ENCODE measurements at places on chromosomes 2 and 18.

DNA sequence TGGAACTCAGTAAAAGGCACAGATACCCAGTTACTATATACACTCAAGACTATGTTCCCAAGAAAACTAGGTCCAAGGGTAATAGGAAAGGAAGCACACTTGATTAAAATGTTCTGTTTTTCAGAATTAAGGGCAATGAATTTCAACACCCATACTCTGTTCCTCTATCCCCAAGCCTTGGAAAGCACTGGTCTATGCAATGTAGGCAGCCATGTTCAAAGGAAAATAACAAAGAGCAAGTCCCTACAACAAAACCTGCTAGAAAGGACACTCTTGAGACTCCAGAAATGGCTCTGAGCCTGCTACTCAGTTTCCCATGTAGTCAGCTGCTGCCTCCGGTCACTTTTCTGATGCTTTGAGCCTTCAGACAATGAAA lies 6.8 kb downstream of the CYB5A start:
- no peak for DNase-seq

DNA sequence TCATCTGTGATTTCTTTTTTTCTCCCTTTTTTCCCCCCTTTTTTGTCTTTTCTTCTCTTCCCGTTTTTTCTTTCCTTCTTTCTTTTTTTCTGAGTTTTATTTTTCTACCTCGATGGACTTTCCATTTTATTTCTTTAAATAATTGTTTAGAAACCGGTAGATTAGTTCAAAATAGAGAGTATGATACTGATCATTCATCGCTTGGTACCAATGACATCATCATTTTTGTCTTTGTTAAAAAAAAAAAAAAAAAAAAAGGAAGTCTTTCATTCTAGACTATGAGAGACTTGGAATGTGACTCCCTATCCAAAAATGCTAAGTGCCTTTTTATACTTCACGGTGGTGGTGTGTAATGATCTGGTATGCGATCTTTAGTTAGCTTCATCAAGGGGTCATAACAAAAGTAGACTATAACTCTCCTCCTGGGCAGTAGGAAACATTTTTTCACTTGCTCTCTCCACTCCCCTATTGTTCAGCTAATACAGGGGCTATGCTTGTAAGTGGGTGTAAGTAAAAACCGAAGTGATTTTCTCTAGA lies 1517.5 kb upstream of the ZEB2 start:
- no peak for DNase-seq

DNA sequence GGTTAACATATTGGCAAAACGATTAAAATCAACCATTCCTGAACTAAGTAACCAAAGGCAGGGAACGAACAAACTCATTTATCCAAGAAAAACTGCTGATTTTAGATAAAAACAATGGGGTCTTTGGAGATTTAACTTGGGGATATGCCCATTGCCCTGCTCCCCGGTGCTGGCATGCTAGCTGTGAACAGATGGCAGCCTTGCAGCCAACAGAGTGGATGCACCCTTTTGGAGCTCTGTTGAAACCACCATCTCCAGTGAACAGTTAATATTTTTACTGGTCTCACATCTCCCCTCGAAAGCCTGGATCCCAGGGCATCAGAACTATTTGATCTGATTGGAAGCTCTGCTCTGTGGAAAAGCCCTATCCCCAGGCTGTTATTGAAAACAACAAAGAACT lies 303.1 kb downstream of the TGIF1 start:
- peak; percentile 77 for DNase-seq

GRCh38 chr2:82790206-82791021 lies 1668.7 kb downstream of the SUCLG1 start:
- DNase-seq, result no peak

DNA sequence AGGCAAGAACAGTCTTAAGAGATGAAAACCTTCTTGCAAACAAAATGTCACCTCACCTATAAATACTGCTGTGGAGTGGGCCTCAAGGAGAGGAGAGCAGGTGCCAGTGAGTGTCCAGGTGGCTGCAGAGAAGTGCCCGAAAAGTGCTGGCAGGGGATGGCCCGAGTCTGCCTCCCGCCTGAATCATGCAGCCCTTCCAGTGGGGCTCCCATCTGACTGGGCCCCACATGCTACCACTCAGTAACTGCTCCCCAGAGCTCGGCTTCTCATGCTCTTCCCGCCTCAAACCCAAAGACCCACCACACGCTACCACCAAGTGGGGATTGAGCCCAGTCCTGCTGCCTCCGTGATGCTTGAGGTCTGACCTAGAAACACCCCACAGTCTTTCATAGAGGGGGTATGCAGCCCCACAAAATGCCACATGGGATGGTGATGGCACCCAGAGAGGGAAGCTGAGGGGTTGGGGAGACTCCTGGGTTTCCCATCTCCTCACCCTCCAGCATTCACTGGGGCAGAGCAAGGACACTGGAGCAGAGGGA lies 7.4 kb downstream of the HS6ST1 start:
- DNase-seq, result no peak

DNA sequence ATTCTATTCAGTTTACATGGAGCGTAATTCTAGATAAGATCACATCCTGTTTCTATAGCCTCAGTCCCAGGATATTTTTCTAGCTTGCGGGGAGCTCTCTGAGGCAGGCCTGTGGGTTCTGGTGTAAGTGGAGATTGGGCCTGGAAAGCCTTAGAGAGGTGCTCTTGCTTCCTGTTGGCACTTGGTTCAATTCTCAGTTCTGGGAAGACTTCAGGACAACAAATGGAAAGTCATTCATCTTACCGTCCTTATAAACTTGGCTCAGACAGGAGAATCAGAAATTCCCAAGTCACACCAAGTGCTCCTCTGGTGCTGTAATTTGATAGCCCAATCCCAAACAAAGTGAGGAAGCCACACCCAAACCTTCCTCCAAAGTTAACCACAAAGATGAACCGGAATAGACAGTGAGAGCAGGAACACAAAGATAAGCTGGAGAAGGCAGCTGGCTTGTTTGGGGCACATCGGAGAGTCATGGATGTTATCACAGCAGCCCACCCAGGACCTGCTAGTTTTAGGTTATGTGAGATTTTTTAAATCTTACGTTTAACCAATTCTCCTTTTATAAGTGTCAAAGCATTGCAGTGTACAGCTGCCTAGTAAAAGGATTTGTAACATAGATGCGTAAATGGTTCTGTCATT lies 144.3 kb upstream of the MAP3K20 start:
- DNase-seq, result peak; percentile 12

GRCh38 chr18:31402026-31402373 lies 25.4 kb downstream of the DSG4 start:
- no peak for DNase-seq

GRCh38 chr18:68441241-68441640 lies 273.7 kb downstream of the TMX3 start:
- DNase-seq, result no peak

DNA sequence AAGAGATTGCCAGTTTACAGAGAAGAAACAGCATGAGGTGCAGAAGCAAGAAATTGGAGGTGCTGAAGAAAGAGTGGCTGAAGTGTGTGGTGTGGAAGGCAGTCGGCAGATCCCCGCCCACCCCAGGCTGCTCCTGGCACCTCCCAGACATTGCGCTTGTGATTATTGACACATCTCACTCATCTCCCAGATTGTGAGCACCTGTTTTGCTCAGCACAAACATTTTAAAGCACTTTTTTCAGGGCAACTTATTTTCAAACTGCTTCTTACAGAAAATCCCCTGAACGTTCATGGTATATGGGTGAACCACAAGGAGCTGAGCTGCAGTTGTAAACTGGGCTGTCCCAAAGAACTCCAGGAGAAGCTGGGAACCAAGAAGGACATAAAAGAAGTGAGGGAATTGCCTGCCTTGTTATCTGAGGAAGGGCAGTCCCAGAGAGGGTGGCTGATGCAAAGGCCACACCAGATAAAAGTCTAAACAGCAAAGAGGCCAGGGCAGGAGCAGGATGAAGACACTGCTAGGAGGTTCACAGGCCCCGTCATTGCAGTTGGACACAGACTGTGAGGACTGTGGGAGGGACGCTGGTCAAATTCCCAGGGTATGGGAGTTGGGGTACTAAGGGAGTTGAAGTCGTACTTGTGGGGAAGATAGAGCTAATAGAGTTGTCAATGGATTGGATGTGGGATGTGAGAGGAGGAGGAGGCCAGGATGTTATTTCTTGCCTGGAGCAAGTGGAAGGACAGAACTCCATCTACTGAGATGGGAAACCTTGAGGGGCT lies 65.1 kb downstream of the INPP4A start:
- DNase-seq, result no peak

DNA sequence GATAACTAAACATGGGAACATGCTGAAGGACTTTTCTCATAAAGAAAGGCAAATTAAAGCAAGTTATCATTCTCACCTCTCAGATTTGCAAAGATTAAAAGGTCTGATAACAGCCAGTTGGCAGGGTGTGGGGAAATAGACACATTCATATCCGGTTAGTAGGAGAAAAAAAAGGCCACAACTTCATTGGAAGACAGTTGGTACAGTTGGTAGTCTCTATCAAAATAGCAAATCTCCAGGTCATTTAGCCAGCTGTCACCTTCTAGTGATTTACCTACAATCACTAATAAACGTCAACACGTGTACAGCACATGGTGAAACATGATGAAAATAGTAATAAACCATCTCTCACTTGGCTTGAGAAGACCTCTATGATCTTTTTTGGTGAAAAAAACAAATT lies 16.6 kb downstream of the INPP5D start:
- no peak for DNase-seq

GRCh38 chr2:133418671-133419070 lies 149.6 kb downstream of the NCKAP5 start:
- no peak for DNase-seq

- DNase-seq, result no peak
Measured at GRCh38 chr2:181698223-181698622, 17.9 kb upstream of the NEUROD1 start.

DNA sequence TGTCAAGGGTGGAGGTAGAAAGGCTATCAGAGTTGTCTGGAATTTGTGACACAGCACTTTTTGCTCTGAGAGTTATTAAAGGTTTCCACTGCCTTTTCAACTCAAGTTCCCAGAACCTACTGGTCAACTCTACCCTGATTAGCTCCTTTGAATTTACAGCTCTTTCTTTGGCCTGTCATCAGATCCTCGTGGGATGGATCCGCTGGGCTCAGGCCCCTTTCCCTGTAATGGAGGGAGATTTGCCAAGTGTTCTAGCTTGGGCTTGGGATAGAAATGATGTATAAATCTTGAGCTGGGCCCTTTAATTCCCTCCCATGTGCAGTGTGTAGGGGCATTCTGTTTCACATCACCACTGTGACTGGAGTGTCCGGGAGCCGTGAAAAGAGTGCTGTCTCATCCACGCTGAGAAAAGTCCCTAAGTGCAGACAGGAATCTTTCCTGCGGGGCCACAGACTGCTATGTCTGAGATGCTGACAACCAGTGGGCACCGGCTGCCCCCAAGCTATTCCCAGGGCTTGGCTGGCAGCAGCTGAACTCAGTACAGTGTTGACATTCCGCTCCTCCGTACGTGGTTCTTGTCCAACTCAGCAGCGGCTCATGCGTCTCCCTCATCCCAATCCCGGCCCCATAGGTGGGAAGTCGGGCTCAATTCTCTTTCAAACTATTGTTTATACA lies 46.9 kb upstream of the ARHGAP28 start:
- no peak for DNase-seq

- no peak for DNase-seq
Measured at GRCh38 chr2:133235968-133236367, 332.3 kb downstream of the NCKAP5 start.

DNA sequence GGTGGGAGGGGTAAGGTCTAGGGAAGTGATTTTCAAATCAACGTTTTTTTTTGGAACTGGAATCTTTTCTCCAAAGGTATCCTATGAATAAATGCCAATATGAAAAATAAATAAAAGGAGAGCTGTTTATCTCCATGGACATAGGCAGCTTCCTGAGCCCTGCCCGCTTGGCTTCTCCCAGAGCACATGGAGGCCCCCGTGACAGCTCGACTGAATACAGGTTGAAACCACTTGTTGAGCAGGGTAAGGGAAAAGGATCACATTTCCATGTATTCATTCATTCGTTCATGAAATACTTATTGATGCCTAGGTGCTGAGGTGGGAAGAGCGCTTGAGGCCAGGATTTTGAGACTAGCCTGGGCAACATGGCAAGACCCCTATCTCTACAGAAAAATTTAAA lies 64.8 kb downstream of the MARCHF4 start:
- DNase-seq, result no peak

- DNase-seq, result no peak
Measured at GRCh38 chr2:3193443-3194330, 183.9 kb downstream of the EIPR1 start.

DNA sequence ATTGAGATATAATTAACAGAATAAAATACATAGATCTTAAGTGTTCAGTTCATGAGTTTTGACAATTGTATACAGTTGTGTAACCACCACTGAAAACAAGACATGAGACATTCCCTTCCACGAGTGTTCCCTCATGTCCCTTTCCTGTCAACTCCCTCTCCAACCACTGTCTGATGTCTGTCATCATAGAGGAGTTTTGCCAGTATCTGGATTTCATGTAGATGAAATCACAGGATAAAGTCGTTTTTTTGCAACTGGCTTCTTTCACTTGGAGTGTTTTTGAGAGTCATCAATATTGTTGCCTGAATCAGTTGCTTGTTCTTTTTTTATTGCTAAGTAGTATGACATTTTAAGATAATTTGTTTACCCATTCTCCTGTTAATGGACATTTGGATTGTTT lies 52.7 kb downstream of the RBMS1 start:
- DNase-seq, result no peak

GRCh38 chr18:8706791-8707555 lies 1.6 kb downstream of the MTCL1 start:
- DNase-seq, result peak; percentile 59

GRCh38 chr2:45728458-45728942 lies 77.0 kb downstream of the PRKCE start:
- DNase-seq, result no peak

- no peak for DNase-seq
Measured at GRCh38 chr2:38512211-38512610, 90.5 kb downstream of the HNRNPLL start.

GRCh38 chr2:31386648-31387047 lies 27.9 kb downstream of the XDH start:
- no peak for DNase-seq

DNA sequence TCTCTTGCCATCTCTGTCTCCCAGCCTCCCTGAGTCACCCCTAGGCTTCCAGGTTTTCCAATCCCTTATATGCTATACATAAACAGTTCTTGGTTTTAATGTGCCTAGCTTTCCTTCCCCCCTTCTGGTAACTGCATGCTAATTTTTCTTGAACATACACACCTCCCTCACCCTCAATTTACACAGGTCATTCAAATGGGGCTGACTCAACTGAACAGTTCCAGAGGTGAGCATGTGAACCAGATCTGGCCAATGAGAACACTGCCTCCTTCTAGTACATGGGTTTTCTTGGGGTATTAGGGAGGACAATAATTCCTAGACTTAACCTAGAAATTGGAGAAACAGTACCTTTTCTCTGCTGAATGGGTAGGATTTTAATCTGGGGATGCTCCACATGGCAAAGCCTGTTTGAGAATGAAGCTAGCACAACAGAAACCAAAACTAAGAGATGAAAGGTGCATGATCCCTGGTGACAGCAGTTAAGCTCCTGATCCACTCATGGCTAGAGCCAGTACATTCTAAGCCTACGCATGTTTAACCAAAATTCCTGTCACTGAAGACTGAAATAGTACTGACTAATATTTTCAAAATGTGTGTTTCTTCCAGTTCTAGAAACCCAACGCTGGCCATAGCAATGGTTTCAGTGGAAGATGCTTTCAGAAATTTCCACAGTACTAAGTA lies 11.8 kb downstream of the SLC25A12 start:
- DNase-seq, result no peak

GRCh38 chr2:229419158-229419557 lies 148.1 kb upstream of the PID1 start:
- no peak for DNase-seq

- no peak for DNase-seq
Measured at GRCh38 chr2:21009662-21010225, 34.1 kb downstream of the APOB start.
